HepG2 (cell line): ENCODE measurements at places on chromosomes 2 and 18.
A peak's percentile ranks its signal among the peaks of the same experiment; 100 is the strongest.

DNA sequence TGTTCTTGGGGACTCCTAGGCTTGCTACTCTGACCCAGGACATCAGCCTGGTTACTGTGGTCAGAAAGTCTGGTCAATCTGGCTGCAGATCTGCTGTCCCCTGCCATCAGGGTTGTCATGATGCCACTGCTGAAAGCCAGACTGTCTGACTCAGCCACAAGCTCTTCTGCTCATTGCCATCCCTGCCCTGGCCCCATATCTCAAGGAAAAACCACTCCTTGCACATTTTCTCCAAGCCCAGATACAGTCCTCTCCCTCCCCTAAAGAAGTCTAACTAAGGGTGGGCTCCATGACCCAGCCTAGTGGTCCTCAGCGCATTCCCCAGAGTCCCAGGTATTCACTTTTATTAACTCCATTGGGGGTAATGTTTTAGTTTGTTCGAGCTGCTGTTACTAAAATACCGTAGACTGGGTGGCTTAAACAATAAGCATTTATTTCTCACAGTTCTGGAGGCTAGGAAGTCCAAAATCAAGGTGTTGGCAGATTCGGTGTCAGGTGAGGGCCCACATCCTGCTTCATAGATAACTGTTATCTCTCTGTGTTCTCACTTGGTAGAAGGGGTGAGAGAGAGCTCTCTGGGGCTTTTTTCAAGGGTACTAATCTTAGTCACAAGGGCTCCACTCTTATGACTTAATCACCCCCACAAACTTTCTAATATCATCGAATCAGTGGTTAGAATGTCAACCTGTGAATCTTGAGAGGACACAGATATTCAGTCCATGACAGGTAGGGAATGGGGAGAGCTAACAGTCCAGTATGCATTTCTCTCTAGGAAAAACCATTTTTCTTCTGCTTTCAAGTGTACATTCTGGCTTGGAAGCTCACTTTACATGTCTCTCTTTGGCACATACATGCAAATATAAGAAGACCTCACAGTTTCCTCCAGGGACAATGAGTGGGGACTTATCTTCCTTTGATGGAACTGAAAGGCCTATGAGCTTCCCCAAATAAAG, 94.8 kb upstream of the CXCR4 start:
- no peaks in the 10 kb centered on the region for H3K36me3 ChIP-seq
- no peak overlapping the region for H3K27ac ChIP-seq
- H3K4me1 ChIP-seq: no peaks in the 10 kb centered on the region
- DNase-seq: no peak
- no peak overlapping the region for H3K4me3 ChIP-seq

DNA sequence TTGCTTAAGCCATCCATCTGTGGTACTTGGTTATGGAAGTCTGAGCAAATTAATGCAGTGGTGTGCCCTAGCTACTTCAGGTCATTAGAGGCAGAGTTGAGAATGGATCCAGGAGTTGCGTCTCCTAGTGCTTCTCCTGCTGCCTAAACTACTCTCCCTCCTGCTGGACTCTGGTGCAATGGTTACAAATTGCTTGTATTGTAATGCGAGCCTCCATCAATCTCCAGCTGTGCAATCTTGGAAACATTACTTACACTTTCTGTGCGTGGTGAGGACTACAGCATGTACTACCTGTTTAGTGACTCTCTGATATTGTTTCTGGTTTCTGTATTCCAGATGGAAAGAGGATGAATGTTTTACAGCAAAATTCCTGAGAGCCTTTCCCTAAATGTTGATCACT, 119.0 kb upstream of the CYRIA start:
- no peaks in the 10 kb centered on the region for H3K4me1 ChIP-seq
- no peak for DNase-seq
- no peaks in the 10 kb centered on the region for H3K27me3 ChIP-seq
- no peak overlapping the region for H3K27ac ChIP-seq

- no peak overlapping the region for H3K4me3 ChIP-seq
- H3K27me3 ChIP-seq: no peaks in the 10 kb centered on the region
- H3K36me3 ChIP-seq: peaks cover 1% of the 10 kb centered on the region; the same call in 1 of the 2 replicates
- peaks cover 17% of the 10 kb centered on the region for H3K4me1 ChIP-seq
These were observed 16.1 kb downstream of the ADAM17 start for GRCh38 chr2:9539531-9539930.

DNA sequence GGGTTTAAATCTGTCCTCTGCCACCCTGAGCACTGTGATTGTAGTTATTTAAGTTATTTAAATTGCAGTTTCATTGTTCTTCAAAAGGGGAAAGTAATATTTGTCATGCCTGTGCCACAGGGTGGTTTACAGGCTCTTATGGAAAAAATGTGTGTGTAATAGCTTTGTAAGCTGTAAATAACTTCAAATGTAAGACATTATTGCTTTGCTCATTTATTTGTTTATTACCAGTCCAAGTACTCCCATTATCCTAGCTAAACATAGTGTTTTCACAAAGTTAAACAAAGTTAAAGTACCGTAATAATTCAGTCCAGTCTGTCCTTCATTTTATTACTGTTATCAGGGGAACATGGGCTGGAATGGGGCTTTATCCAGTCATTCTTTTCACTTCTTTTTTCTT, 43.4 kb upstream of the IGFBP2 start:
- H3K36me3 ChIP-seq: no peaks in the 10 kb centered on the region
- peaks cover 62% of the 10 kb centered on the region for H3K27me3 ChIP-seq
- H3K4me3 ChIP-seq: no peak overlapping the region
- no peak for DNase-seq
- H3K4me1 ChIP-seq: peaks cover under 1% of the 10 kb centered on the region; the same call in 1 of the 2 replicates

GRCh38 chr18:12283256-12283655, 24.8 kb upstream of the TUBB6 start:
- peaks cover 33% of the 10 kb centered on the region for H3K4me1 ChIP-seq
- no peaks in the 10 kb centered on the region for H3K36me3 ChIP-seq
- H3K4me3 ChIP-seq: no peak overlapping the region
- no peak overlapping the region for H3K27ac ChIP-seq
- peak; percentile 29 for DNase-seq
